ENCODE measurements at places on chromosomes 16 and 17. TPM values are rescaled to one million over a fixed set of nuclear protein-coding genes. Genes with fewer than 3 reads are reported as not detected.

The CMTM4 gene
- total RNA-seq: 12.1 TPM

The TM4SF5 gene
- total RNA-seq: not detected

The HSF5 gene
- total RNA-seq: not detected

The LITAFD gene
- total RNA-seq: not detected

The PDIA2 gene
- 0.94 TPM for total RNA-seq

The SLFN14 gene
- not detected for total RNA-seq

The MTMR4 gene
- 43.8 TPM for total RNA-seq

The HSD3B7 gene
- total RNA-seq: 31.7 TPM

The ACACA gene
- total RNA-seq: 102 TPM

The G6PC1 gene
- not detected for total RNA-seq

The TCAP gene
- not detected for total RNA-seq

The AOC2 gene
- 8.8 TPM for total RNA-seq

The MYH10 gene
- 39.8 TPM for total RNA-seq

The HEATR9 gene
- not detected for total RNA-seq

The CD300LG gene
- 234 TPM for total RNA-seq

The CSH1 gene
- total RNA-seq: not detected

The PER1 gene
- 95.2 TPM for total RNA-seq

The CCL4L2 gene
- not detected for total RNA-seq

The CCDC40 gene
- 3.8 TPM for total RNA-seq

The PRSS27 gene
- total RNA-seq: 3.0 TPM

The NT5C3B gene
- total RNA-seq: 54.4 TPM

The UMOD gene
- not detected for total RNA-seq

The NDUFB10 gene
- total RNA-seq: 197 TPM

The SMIM5 gene
- not detected for total RNA-seq

The CLEC18B gene
- total RNA-seq: not detected

The C1QTNF1 gene
- 469 TPM for total RNA-seq

The CXCL16 gene
- total RNA-seq: 9.2 TPM
